Renal cortex interstitium (tissue), 15 donors: ENCODE measurements at places on chromosomes 1 and 21. TPM values are rescaled to one million over a fixed set of nuclear protein-coding genes. Genes with fewer than 3 reads are reported as not detected.

HPDL gene
- polyA plus RNA-seq = 3.7 TPM

- DNase-seq = peak; percentile 63
Measured at GRCh38 chr1:8343464-8344001, 25.6 kb downstream of the SLC45A1 start.

FLG2 gene
- polyA plus RNA-seq = 0.03 TPM

- DNase-seq = no peak
Measured at GRCh38 chr1:186892936-186893335, 64.2 kb downstream of the PLA2G4A start.

RPTN gene
- polyA plus RNA-seq = not detected

DNA sequence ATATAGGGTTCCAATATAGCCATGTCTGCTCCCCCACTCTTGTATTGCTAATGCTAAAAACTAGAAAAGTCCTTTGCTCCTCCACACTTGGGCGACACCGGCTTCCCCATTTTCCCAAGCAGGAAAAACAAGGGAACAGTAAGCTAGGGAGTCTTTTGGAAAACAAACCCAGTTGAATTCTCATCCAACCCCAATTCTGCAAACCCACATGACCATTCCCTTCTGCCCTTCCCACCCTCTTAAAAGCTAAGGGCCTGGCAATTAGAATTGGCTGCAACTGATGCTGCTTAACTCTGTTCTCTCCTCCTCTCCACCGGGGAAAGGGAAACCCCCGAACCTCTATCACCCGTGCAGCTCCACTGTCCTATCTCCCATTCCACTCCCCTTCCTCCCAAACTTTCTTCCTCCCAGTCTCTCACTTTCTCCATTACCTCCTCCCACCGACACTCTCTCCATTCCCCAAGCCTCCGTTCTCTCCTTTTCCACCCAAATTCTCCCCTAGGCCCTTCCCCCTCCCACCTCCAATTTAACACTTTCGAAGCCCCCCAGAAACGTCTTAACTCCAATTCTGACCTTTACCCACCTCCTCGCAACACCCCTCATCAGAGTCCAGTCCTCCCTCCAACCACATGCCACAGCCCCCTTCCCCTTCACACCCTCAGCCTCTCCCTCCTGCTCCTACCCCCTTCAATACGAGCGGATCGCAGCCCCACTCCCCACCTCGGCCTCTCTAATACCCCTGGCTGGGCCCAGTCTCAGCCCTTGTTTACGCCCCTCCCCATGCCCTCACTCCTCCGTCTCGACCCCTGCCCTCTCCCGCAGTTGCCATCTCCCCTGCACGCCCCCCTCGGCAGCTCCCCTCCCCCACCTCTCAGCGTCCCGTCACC is 701 bp downstream of the DEDD start:
- DNase-seq = no peak

TMEM52 gene
- 1.2 TPM for polyA plus RNA-seq

DNA sequence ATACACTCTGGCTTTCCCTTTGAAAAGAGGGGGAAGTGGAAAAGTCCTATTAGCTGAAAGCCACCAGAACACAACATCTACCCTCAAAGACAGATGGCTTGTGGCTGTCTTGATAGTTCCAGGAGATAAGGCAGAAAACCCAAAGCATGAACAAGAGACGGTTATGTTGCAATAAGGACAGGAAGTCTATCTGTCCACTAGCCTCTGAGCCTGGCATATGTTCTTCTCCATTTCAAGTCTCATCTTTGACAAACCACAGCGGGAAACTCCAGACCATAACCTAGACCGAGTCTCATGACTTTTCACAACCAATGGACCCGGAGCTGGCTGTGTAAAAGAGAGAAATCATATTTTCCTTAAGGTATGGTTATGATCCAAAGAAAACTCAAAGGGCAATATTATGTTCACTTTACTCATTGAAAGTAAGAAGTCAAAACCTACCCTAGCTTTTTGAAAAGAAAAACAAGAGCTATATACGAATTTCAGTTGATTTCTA is 33.8 kb downstream of the DUSP10 start:
- DNase-seq = no peak

DNA sequence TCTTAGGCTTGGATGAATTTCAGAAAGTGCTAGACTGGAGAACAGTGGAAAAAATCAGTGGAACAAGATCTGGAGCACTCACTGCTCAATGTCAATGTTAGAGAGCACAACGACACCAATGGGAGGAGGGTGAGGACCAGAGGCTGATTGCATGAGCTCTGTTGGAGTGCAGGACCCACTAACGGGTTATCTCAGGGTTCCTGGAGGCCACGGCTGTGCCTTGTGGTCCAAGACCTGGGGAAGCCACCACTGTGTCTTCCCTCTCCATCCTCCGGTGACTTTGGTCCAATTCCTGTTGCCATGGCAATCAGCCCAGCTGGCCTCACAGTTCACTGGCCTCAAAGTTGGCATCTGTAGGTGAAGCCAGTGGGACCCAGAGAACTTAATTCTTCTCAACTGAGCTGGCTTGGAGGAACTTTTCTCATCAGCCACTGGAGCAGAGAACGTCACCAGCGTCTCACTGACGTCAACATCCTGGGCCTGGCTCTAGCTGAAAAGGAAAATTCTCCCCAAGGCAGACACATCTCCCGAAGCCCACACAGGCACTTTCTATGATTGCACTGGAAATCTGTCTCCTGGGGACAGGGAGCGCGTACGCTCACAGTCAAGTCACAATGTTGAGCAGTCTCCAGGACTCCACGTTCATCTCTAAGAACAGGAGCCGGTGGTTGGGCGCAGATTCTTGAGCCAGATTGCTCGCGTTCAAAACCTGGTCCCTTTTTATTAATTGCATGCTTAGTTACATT is 21.9 kb upstream of the GPR157 start:
- DNase-seq = no peak

DNA sequence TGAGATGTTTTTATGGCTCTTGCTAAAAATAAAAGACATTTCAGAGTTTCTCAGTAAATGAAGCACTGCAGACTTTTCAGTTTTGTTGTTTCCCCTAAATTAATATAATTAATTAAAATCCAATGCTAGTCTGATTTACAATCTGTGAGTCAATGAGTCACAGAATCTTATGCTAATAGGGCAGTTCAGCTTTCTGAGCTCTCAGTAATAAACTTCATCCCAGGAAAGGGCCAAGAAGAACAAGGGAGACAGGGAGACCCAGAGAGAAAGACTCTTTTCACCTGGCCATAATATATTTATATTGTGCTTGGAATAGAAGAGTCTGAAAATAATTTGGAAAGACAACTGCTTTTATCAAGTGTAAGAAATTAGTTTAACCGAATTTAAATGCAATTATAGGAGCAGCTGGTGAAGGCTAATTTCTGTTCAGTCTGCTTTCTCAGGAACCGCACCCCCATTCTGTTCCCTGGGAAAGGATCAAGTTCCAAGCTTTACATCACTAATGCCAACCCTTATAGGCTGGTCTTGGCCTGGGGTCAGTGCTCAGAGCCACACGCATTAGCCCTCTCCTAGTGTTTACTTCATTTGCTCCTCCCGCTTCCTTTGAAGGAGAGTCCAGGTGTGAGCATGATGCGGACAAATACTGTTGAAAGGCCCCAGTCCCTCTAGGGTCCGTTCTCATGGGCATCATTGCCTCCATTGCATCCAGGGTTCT is 145.6 kb downstream of the ZBTB18 start:
- no peak for DNase-seq

DNA sequence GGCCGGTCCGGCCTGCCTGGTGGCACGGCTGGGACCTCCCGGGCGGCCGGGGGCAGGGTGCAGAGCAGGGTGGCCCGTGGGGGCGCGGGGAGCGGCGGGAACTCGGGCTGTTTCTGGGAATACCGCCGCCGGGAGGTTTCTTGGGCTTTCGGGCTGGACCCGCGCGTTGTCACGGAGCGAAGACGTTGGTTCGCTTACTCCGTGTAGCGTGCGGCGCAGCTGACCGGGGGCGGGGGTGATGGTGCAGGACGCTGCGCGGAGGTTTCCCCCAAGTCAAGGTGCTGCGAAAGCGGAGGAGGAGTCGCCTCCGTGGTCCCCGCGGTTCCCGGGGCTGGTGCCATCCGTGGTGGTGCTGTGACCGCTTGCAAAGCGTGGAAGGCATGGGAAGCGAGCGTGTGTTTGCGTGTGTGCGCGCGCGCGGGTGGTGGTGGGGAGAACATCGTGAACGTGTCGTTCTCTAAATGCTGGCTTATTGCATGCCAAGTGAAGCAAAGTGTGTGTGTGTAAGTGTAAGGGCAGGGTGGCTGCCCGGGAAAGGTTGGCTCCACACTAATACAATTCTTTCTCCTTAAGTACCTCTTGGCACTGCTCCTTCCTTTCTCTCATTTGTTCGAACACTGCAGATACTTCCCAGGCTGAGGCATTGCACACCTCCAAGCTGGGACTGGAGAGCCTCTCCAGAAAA is 1.1 kb downstream of the RYR2 start:
- DNase-seq = no peak

GRCh38 chr21:36762642-36763041 is 63.7 kb downstream of the SIM2 start:
- no peak for DNase-seq

SLFNL1 gene
- 0.46 TPM for polyA plus RNA-seq

C1orf21 gene
- 29.8 TPM for polyA plus RNA-seq

NPL gene
- 8.8 TPM for polyA plus RNA-seq

- DNase-seq = no peak
Measured at GRCh38 chr1:53769780-53770179, 30.8 kb upstream of the GLIS1 start.

DNA sequence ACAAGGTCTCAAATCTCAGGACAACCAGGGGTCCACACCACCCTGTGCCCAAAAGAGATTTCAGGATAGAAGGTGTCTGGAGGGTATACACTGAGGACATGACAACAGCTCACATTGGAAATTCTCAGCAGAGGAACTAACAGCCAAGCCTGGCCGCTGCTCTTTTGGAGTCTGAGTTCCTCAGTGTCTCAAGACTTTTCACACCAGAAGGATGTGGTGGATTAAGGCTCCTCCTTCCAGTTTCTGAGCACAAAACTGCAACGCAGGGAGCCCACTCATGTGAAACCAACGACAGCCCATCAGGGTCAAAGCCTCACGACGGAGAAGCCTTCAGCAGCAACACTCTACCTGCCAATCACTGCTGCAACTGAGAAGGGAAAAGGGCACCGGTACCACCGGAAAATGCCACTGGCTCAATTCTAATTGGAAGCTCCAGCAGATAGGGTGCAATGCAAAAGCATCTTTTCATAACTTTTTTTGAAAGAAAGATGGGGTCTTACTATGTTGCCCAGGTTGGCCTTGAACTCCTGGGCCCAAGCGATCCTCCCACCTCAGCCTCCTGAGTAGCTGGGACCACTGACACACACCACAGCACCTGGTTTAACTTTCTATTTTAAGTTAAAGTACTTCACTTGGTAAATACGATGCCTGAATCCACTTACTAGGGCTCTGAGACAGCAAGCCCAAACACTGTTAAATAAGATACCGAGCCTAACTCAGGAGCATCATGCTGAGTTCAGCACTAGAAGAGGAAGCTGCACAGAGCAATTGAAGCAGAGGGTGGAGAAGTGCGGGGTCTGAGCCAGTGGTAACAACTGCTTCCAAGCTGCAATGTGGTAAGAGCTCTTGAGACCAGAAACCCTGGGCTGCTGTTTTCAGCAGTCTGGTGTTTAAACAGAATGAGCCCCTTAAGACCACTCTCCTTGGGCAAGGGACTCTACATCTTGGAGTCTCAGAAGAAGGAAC is 7.8 kb downstream of the CAPZB start:
- DNase-seq = no peak

DNA sequence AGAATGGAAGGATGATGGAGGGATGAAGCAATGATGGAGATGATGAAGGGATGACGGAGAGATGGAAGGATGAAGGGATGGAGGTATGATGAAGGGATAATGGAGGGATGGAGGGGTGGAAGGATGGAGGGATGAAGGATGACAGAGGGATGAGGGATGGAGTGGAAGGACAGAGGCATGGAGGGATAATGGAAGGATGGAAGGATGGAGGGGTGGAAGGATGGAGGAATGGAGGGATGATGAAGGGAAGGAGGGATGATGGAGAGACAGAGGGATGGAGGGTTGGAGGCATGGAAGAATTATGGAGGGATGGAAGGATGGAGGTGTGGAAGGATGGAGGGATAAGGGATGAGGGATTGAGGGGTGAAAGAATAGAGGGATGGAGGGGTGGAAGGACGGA is 62.8 kb downstream of the KCNAB2 start:
- DNase-seq = no peak

PRELP gene
- polyA plus RNA-seq = 4.4 TPM

DNA sequence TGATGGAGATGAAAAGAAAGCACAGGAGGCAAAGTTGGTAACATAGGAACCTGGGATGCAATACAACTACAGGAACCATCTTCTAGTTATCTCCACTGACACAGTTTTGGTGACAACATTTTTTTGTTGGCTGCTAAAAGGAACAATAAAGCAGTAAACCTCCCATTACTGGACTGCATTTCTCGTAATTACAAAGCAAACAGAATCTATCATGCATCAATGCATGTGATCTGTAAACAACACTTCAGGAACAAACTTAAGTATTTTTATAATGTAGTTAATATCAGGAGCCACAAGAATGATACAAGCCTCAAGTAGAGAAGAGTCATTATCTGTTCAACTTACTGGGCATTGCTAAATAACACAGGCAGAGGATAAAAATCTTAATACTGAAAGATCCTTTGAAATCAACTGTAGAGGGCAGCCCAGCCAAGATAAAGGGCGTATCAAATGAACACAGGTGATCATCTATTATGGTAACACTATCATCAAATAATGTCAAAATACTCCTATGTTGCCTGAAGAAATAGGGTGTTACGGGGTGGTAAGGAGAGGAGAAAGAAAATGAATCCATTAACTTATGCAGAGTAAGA is 193.3 kb downstream of the EIF4G3 start:
- DNase-seq = no peak

GRCh38 chr1:163066686-163067085 is 2.5 kb upstream of the RGS4 start:
- DNase-seq = no peak

GRCh38 chr1:204829133-204829825 is 41.4 kb upstream of the NFASC start:
- no peak for DNase-seq

GRCh38 chr1:29455781-29456180 is 219.5 kb downstream of the PTPRU start:
- DNase-seq = no peak

DNA sequence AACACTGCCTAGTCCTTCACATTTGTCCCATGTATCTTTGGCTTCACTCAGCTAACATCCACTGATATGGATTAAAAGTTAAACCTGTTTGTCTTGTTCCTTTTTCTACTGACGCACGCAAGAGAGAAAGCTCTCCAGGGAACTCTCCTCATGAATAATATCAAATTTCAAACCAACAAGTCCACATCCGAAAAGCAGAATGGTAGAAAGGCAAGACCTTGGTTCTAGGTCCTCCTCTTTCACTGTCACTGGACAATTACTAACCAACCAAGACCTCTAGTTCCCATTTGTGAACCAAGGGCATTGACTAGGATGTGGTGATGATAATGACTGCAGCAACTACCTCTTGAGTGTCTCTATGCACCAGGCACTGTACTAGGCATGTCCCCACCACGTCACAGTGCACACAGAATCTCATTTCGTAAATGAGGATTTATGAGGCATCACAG is 8.4 kb downstream of the PLPP3 start:
- no peak for DNase-seq
